ENCODE measurements at places on chromosomes 3 and 15. TPM values are rescaled to one million over a fixed set of nuclear protein-coding genes. Genes with fewer than 3 reads are reported as not detected.

The ABHD14A gene
- total RNA-seq, result 9.0 TPM

The MYRIP gene
- total RNA-seq, result under 0.01 TPM

The CYP11A1 gene
- total RNA-seq, result 0.33 TPM

The EAF2 gene
- total RNA-seq, result 2.1 TPM

The AGBL1 gene
- not detected for total RNA-seq

The CEMIP gene
- total RNA-seq, result 324 TPM

GRCh38 chr15:91049378-91050127, 27.2 kb upstream of the VPS33B start:
- peak; percentile 70 for DNase-seq

- DNase-seq, result peak; percentile 66
Measured at GRCh38 chr15:51499379-51499976, 123.1 kb downstream of the DMXL2 start.

GRCh38 chr15:21268436-21268940, 171.8 kb downstream of the POTEB3 start:
- DNase-seq, result no peak

GRCh38 chr3:176848431-176849214, 348.7 kb downstream of the TBL1XR1 start:
- peak; percentile 35 for DNase-seq

DNA sequence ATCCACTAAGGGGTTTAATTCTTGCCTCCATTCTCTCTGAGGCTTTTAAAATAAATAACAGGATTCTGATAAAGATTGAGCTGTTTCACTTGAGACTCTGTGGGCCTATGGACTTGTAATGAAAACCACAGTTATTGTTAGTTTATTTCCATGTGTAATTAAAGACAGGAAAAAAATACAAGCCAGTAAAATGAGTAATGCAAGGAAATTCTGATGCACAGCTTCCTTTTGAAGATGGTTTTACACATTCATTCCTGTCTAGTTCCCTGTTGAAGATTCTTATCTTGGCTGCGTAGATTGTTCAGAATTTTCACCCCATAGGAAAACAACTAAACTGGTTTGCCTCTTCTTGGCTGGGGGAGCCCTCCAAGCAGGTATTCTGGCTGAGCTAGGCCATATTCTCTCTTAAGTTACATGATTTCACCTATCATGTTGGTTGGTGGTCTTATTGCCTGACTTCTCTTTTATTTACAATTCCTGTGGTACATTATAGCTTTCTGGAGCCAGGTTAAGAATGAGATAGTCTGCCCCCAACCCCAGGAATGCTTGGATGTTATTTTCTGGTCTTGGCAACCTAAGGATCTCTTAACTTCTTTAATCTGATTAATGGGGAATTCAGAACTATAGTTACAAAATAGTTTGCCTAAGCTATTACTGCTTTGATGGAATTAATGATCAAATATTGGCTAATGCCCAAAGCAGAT, 67.6 kb downstream of the MITF start:
- DNase-seq, result peak; percentile 89

DNA sequence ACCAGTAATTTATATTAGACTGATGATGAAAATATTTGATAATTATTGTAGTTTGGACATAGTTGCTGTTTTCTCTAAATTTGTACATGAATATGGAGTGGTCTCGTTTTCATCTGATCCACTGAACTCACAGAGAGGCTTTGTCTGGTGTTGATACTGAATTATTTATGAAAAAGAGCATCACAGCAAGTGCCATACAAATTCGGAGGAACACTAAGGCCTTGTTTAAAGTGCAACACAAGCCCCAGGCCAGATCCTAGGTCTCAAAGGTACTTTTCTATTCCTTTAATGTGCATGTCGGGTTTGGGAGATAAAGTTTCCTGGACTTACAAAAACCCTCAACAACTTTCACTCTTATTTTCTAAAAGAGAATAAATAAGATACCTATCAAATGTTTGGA, 796.8 kb upstream of the EPHA6 start:
- DNase-seq, result no peak

DNA sequence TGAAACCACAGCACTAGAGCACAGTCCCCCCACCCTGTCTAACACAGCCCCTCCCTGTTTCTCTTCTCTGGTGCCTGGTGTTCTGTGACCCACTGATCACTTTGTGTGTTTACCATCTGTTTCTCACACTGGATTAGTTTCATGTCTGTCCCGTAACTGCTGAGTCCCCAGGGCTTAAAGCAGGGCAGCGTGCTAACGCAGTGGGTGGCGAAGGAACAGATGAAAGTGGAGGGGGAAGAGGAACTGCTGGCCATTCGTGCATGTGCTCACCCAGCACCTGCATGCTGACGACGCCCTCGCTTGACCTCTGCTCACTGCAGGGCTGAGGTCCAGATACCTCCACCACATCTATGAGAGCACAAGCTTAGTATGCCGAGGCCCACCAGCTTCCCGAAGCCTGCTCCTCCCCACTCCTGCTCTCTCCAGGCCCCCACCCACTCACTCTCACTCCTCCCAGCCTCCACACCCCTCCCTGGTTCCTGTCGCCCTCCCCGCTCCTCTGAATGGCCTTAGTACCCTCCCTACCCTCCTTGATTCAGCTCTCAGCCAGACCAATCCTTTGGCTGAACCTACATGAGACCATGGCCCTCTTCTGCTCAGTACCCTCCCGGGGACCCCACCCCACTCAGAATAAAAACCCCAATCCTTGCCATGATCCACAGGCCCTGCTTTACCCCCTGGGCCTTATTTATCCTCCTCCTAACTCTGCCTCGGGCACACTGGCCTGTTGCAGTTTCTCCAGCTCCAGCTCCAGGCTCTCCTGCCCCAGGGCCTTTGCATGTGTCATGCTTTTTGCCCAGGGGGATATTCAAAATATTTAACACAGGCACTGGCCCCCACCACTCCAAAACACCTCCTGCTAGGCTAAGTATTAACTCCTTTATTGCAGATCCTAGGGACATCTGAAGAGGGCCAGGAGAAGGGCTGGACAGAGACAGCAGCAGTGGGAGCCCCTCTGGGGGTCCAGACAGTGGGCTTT, 15.1 kb upstream of the IQSEC1 start:
- no peak for DNase-seq

DNA sequence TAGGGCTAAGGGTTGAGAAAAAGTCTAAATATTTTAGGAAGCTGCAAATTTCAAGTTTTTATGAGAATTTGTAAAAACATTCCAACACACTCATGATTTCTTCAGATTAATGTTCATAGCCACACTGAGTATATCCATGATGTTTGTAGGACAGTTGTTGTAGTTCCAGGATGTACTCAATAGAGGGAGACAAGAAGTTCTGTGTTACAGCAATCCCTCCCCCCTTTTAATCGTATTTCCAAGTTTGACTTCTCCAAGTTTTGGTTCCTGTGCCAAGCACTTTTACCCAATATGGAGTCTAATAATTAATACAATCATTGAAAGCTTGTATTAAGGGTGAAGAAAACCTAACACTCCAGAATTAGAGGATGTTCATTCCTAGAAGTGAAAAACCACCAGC, 143.4 kb downstream of the FEZF2 start:
- peak; percentile 22 for DNase-seq

GRCh38 chr3:133361435-133361834, 38.4 kb upstream of the BFSP2 start:
- no peak for DNase-seq

GRCh38 chr3:33004961-33005360, 53.5 kb downstream of the CCR4 start:
- no peak for DNase-seq

GRCh38 chr3:36405190-36405589, 24.9 kb downstream of the STAC start:
- DNase-seq, result peak; percentile 36

DNA sequence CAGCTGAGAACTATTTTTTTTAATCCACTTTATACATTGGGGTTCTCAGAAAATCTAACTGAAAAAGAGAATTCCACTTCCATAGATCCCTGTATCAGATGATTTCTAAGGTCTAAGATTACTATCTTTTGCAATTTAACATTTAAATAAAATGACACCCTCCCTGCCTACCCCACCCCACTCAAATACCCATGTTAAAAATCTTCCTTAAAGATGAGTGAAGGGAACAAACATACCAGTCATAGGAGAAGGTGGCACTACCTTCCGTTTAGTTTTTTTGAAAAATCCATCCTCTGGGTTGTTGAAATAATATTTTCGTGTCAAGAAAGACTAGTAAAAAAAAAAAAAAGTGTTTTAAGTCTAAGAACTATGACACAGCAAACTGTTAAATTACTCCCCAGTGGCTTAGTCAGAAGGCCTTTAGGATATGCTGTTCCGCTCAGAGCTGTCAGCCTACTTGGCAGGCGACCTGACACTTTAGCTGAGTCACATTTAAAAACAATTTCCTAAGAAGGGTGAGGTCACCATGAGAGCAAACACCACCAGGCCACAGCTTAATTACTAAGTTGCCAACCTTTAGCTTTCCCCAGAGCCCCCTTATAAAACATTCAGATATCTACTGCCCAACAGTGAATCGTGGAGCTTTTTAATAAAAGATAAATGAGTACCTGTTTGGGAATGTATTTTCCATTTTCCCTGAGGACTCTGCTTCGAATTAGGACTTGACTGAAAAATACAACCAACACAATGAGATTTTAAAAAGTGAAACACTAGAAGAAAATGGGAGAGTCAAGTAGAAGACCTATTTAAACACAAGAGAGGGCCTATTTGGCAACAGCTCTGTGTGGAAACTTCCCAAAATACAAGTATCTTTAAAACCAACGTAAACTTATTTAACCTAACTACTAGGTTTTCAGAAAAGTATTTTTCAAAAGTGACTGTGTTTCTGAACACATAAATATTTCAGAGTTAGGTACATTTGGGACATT, 9.6 kb downstream of the EMC3 start:
- DNase-seq, result peak; percentile 98

- DNase-seq, result no peak
Measured at GRCh38 chr15:29935296-29936004, 113.2 kb upstream of the TJP1 start.

- no peak for DNase-seq
Measured at GRCh38 chr3:156840826-156841689, 14.9 kb downstream of the LEKR1 start.

All from fibroblast of lung (primary cell).